T-helper 1 cell (primary cell): ENCODE measurements at places on chromosomes 2 and 18.

- DNase-seq = no peak
Measured at GRCh38 chr2:55073000-55073983, 23.0 kb upstream of the RTN4 start.

- no peak for DNase-seq
Measured at GRCh38 chr2:144032566-144032965, 487.4 kb downstream of the ZEB2 start.

- no peak for DNase-seq
Measured at GRCh38 chr2:112256654-112257053, 1.8 kb upstream of the ZC3H8 start.

DNA sequence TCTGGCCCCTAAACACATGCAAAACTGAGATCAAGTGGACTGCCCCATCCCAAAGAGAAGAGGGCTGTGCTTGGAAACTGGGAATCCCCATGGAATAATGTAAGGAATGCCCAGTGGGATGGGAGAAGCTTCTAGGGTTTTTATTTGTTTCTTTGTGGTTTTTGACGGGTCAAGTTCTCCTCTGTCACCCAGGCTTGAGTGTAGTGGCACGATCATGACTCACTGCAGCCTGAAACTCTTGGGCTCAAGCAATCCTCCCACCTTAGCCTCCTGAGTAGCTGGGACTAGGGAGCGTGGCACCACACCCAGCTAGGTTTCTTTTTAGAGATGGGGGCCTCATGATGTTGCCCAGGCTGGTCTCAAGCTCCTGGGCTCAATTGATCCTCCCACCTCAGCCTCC, 101.7 kb upstream of the ZSWIM2 start:
- no peak for DNase-seq

- no peak for DNase-seq
Measured at GRCh38 chr2:57049273-57049672, 865.5 kb downstream of the CCDC85A start.

DNA sequence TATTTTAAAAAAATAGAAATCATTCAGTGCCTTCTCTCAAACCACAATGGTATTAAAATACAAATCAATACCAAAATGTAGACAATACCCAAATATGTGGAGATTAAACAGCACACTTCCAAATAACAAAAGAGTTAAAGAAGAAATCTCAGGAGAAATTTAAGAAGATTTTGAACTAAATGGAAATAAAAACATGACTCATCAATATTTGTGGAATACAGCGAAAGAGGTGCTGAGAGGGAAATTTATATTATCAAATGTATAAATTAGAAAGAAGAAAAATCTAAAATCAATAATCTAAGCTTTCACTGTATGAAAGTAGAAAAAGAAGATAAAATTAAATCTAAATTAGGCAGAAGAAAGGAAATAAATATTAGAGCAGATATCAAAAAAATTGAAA, 233.1 kb downstream of the RPIA start:
- no peak for DNase-seq

GRCh38 chr2:70690846-70691245, 77.2 kb downstream of the ADD2 start:
- no peak for DNase-seq

- no peak for DNase-seq
Measured at GRCh38 chr2:23788100-23788499, 138.8 kb downstream of the ATAD2B start.

- DNase-seq = no peak
Measured at GRCh38 chr18:42649331-42650035, 466.0 kb downstream of the RIT2 start.

DNA sequence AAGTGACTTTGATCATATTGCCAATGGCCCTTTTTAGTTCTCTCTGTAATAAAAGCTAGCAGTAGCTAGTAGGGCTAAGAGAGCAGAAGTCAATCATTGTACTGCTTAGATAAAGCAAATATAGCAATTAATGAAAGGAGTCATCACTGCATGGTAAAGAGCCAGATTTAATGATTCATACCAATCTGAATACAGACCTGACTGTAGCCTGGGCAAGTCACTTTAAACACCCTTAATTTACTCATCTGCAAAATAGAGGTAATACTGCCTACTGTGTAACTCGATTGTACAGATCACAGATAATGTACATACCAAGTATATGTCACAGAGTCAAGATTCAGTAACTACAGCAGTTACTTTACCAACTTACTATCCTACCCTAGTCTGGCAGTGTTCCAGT, 63.6 kb downstream of the ASXL2 start:
- DNase-seq = no peak

DNA sequence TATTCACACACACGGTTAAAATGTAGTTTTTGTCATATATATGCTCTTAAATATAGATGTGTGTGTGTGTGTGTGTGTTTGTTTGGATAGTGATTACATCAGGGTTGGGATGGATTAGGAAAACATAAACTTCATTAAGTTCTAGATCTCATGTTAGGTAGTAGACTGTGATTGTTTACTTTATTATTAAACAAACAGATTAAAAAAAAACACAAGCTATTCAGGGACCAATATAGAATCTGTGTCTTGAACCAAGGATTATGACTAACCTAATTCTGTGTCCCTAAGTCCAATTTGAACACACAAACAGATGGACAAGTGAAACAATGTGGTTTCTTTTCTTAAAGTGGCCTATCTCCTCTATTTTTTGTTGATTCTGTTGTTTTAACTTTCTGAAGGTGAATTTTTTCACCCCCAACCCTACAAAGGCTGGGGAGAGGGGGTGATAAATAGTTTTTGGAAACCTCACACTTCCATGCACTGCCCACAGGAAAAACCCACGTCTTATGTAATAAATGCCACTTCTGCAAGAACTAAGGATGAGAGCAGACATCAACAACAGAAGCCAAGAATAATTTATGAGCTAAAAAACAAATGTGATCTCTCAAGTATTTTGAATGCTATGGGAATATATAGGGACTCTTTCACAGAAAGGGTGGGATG, 40.7 kb downstream of the IL1R2 start:
- DNase-seq = no peak

- DNase-seq = no peak
Measured at GRCh38 chr2:74708883-74709282, 54.8 kb downstream of the SEMA4F start.

- no peak for DNase-seq
Measured at GRCh38 chr2:128162266-128162665, 71.3 kb downstream of the UGGT1 start.

- DNase-seq = peak; percentile 34
Measured at GRCh38 chr2:106542746-106543359, 55.7 kb downstream of the CD8B2 start.

DNA sequence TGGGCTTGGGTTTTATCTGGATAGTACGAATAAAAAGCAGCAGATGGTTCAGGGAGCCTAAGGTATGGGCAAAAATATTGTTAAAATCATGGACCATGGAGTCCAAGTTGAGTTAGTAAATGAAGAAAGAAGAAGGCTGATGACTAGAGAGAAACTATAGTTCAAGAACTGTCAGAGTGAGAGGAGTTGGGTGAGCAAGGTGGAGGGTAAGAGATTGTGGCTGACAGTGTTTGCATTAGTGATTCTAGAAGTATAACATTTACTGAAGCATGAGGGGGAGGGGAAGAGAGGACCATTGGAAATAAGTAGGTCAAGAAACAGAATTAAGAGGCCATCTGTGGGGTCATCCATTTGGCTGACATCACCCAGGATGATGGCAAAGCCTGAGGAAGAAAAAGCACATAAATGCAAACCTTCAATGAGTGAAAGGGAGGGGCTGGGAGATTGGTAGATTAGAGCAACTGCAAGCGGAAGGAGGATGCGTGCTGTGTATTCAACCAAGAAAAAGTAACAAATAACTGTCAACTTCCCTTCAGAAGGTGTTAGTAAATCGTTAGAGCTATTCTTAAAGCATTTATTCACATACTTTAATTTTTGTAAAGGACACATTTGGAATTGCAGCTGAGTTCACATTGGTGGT, 392.8 kb downstream of the TSN start:
- no peak for DNase-seq

- DNase-seq = no peak
Measured at GRCh38 chr2:234047361-234047760, 3.1 kb upstream of the SPP2 start.

DNA sequence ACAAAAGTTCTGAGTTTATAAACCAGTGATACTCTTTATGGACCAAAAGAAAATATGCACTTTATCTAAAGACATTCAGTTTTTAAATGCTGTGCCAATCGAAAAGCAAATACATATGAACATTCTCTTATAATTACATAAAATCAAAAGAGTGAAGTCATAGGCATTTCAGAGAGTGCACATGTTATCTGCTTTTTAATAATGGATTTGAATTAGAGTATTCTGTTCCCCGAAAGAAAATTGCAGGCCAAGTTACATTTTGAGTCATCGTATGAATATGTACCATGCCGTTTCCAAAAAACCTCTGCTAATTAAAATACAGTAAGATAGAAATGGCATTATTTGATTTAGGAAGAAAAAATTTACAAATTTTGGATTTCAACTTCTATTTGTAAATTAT, 565.7 kb downstream of the ZEB2 start:
- no peak for DNase-seq

- DNase-seq = no peak
Measured at GRCh38 chr2:133331436-133331835, 236.8 kb downstream of the NCKAP5 start.

DNA sequence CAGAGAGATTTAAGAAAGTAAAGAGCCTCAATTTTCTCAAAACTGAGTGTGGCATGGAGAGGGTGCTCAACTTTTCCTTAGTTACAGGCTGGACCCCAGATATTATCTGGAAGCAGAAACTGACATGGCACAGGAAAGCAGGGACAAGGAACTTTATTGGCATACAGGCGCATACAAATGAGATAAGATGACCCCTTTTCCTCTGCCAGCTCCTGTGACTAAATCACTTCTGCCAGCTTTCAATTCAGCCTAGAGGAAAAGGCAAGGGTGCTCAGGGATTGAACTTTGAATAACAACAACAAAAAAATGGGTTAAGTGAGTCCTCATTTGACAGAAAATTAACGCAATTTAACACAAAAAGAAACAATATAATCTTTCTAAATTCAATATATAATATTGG, 262.9 kb downstream of the CD226 start:
- no peak for DNase-seq

- DNase-seq = no peak
Measured at GRCh38 chr2:184654945-184655344, 56.6 kb downstream of the ZNF804A start.

DNA sequence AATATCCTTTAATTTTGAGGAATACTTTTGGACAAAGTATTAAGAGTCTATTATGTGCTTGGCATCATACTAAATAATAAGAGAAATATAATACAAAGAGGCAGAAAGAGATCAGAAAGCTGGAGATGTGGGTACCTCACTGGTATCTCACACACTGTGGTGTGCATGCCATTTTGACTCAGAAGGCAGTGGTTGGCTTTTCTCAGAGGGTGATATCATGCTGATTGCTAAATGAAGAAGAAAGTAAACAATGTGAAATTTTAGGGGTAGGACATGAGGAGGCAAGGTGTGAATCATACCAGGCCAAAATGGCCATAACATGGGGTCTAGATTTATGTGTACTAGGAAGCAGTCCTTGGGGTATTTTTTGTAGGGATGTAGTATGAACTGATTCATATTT, 16.6 kb upstream of the SPOPL start:
- no peak for DNase-seq

DNA sequence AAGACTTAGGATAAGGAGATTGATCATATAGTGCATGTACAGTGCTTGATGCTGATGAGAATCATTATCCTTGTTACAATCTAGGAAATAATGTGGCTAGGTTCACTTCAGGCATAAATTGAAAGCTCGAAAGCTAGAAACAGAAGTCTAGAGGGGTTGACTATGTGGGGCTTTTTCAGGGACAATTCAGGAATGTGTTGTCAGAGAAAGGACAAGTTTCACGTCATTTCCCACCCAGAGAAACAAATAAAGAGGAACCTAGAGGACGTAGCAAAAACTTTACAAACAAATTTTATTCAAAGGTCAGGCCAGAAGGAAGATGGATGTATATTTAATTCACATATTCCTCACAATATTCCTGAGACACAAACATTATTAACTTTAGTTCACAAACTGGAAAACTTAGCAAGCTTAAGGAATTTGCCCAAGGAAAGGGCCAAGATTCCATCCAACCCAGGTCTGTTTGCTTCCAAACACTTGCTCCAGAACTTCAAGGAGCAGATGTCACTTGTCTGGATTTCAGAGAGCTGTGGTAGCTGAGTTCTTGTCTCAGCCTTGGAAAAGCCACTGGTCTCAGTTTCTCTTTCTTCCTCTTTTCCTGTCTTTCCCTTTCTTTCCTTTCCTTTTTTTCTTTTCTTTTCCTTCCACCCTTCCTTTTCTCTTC, 7.4 kb downstream of the CYRIA start:
- no peak for DNase-seq

DNA sequence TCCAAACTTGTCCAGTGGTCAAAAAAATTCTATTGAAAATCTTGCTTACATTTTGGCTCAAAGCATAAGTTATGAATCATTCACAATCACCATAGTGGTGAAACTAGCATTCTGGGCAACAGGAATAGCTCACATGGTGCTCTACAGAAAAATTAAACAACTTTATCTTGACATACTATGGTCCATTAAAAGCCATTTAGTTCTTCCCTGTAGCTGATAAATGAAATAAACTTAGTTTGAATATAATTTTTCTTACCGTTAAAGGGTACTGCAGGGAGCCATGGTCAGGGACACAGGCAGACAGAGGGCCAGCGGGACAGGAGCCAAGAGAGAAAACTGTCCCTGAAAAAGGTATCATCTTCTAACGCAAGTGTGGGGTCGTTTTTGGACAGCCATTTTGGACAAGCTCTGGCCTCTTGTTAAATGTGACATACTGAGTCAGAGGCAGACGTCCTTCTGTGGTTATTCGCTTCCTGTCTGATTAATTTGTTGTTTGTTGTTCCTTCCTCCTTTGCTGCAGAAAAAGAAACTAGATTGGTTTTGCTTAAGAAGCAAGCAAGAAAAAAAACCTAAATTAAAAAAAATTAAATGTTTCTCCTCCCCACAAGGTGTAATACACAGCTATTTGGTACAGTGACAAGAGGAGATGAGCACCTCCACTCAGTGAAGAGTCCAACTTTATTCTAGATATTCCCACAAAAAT, at the start of gene WIPF1:
TSS of gene WIPF1 (minus strand) at position 460 of the 703 bp plus-strand sequence. CDS start 12,231 bp downstream, outside the sequence.
- DNase-seq = peak; percentile 91

- no peak for DNase-seq
Measured at GRCh38 chr2:239774142-239774462, 251.0 kb downstream of the NDUFA10 start.

DNA sequence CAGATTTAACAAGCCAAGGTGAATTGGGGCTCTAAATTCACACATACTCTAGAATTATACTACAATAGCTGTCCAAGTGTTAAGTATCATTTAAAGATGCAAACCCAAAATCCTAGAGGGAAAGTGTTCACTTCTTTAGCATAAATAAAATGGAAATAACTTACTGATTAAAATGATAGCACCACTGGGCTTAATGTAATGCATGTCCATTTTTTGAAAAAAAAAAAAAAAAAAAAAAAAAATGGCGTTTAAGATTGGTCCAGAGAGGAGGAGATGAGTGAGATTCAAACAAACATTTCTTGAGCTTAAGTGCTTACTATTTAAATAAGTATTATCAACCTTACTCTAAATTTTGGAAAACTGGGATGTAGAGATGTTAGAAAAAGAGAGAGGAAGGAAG, 251.5 kb upstream of the CWC22 start:
- DNase-seq = no peak
